ENCODE measurements at places on chromosomes 5 and 9.

DNA sequence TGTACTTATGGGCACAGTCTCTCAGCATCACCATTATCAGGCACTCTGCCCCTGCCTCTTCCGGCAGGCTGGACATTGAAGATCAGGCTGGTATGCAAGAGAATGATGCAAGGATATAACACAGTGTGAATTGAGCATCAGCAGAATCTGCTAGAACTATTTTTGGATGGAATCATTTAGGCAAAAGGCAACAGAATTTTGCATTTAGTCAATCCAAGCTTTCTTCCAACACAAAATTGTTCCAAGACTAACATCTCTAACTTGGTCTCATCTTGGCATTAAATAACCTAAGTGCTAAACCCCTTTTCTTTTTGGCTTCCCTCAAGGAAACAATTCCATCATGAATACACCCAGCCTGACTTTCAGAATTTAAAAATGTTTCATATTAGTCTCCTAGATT is 339.9 kb downstream of the PRELID2 start:
- DNase-seq: no peak

GRCh38 chr9:87569518-87569917 is 71.9 kb downstream of the DAPK1 start:
- DNase-seq: no peak

DNA sequence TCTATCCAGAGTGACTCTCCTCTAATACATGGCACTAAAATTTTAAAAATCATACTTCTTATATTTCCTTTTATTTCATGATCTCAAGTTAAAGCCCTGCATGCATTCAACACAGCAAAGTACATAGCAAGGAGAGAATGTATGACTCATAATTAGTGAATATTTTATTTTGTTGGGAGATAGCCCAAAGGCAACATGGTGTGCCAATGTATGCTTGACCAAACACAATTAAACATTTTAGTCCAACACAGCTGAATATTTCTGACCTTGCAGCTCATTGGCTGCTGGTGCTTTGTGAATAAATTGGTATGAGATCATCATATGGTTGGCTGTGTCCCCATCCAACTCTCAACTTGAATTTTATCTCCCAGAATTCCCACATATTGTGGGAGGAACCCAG is 103.5 kb downstream of the NPR3 start:
- DNase-seq: no peak

DNA sequence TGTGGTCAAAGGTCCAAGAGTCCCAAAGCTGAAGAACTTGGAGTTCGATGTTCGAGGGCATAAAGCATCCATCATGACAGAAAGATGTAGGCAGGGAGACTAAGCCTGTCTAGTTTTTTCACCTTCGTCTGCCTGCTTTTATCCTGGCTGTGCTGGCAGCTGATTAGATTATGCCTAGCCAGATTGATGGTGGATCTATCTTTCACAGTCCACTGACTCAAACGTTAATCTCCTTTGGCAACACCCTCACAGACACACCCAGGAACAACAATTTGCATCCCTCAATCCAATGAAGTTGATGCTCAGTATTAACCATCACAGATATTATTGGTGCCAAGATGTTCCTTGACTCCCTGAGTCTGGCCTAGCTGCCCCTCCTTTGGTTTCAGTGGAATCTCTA is 530.8 kb upstream of the CLINT1 start:
- no peak for DNase-seq

GRCh38 chr5:157463621-157464518 is 3.9 kb downstream of the NIPAL4 start:
- no peak for DNase-seq

DNA sequence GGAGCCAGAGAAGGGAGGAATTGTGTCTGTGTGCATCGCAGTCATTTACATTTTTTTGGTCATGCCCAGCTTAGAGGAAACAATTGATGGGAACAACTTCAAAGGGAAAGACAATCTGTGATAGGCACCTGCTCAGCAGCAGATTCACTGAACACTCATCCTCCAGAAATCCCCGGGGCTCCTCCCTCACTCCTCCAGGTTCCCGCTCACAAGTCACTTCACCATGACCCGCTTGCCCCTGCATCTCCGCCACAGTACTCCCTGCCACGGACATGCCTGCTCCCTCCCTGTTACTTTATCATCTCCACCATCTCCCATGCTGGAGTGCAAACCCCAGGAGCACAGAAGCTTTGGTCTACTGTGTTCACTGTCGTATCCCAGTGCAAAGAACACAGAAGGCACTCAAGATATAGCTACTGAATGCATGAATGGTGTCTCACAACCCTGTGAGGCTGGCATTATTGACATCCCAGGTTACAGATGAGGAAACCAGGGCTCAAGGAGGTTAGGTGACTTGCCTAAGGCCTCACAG is 16.2 kb downstream of the LHX6 start:
- DNase-seq: no peak

- no peak for DNase-seq
These were observed 37.2 kb downstream of the ALDH1A1 start for GRCh38 chr9:72915659-72916058.

DNA sequence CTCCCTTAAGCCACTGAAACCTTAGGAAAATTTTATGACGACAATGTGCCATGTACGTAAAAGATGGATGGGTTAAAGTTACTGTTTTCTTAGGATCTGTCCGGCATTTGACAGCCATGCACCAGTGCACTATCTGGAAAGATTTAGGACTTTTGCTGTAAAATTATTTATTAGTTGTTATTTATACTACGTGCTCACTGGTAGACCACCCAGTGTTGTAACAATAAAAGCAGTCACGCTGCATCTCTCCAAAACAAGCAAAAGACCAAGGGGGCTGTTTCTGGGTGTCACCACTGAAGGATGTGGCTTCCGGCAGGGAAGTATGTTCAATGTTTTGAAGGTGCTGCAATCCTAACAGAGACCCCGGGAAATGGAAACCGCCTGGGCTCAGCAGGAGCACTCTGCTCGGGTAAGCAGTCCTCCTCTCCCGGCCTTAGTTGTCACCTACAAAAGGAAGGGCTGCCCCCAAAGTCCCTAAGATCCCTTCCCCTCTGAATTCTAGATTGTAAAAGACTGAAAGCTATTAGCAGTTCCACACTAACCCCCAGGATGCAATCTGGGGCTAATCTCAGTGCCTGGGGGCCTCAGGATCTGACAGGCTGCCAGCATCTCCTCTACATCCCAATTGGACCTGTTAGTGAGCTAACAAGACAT is 38.6 kb downstream of the SAXO1 start:
- no peak for DNase-seq

- DNase-seq: no peak
These were observed 3.5 kb upstream of the PHYHD1 start for GRCh38 chr9:128917151-128917849.
